Glutamatergic neuron (in vitro differentiated cells): ENCODE measurements at places on chromosomes 5 and 9.

DNA sequence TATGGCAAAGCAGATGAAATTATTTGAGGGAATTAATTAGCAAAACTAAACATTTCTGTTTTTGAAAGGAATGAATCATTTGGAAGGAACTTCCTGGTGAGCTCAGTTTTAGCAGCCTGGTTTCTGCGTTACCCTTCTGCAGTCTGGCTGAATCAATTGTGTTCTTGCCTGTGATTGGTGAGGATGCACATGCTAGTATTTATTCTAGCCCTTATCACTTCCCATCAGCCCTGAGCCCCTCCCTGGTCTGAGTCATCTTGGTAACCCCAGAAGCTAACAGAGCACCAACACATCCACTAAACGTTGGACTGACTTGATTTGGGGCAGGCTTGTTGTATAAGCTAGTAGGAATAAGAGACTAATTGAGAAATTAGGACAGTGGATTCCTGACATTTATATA is 6.6 kb downstream of the TJP2 start:
- no peak for DNase-seq

GRCh38 chr5:1330847-1331831 is 13.8 kb downstream of the CLPTM1L start:
- DNase-seq = no peak

DNA sequence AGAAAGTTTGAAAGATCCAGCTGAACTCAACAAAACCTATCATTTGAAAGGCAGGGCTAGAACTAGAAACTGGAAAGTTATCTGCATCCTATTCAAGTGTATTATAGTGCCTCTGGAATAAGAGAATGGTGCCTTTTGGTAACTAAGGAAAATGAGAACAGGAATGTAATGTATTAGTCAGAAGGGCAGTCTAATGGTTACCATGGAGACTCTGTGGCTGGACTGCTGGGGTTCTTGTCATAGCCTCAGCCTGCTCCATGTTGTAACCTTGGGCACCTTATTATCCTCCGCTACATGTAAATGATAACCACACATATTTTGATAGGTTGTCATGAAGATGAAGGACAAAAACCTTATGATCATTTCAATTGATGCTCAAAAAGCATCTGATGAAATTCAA is 24.6 kb upstream of the IFNB1 start:
- DNase-seq = no peak

GRCh38 chr5:39657943-39658342 is 233.2 kb upstream of the DAB2 start:
- no peak for DNase-seq

- no peak for DNase-seq
Observed at GRCh38 chr5:135173662-135174290, 139.7 kb upstream of the PITX1 start.

- no peak for DNase-seq
Observed at GRCh38 chr5:36680066-36680465, 73.7 kb downstream of the SLC1A3 start.

- no peak for DNase-seq
Observed at GRCh38 chr5:178237431-178238312, 5.1 kb upstream of the PHYKPL start.

DNA sequence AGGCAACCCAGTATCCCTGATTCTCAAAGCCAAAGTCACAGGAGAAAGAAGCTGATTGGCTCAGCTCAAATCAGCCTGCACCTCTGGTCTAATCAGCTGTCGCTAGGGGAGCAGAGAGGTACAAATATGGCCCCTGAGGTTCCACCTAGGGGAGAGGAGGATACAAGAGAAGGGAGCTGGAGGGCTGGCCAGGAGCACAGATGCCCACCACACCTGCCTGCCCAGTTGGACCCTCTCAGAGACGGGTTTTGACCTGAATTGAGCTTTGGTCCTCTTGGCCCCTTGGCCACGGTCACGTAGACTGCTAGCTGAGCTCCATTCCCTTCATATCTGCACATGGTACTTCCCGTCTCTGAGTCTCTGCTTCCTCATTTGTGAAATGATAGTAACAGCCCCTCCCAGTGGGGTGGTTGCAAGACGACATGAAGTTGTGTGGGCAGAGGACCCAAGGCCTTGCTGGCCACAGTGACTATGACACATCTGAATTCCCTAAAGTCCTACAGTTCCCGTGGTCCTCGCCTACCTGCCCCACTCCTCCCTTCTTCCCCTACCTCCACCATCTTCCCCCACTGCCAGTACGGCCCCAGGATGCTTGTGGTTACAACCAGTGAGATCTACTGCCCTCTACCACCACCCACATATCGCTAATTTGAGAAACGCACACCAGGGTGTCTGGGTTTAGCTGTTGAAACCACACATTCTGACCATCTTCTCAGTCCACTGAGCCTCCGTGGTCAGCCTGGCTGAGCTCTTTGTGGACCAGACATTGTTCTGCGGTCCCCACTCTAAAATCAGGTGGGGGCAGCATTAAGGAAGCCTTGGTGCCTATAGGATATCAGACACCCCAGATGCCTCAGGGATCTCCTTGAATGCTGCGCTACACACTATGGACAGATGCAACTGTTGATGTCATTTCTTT is 60.3 kb upstream of the NEK6 start:
- no peak for DNase-seq

DNA sequence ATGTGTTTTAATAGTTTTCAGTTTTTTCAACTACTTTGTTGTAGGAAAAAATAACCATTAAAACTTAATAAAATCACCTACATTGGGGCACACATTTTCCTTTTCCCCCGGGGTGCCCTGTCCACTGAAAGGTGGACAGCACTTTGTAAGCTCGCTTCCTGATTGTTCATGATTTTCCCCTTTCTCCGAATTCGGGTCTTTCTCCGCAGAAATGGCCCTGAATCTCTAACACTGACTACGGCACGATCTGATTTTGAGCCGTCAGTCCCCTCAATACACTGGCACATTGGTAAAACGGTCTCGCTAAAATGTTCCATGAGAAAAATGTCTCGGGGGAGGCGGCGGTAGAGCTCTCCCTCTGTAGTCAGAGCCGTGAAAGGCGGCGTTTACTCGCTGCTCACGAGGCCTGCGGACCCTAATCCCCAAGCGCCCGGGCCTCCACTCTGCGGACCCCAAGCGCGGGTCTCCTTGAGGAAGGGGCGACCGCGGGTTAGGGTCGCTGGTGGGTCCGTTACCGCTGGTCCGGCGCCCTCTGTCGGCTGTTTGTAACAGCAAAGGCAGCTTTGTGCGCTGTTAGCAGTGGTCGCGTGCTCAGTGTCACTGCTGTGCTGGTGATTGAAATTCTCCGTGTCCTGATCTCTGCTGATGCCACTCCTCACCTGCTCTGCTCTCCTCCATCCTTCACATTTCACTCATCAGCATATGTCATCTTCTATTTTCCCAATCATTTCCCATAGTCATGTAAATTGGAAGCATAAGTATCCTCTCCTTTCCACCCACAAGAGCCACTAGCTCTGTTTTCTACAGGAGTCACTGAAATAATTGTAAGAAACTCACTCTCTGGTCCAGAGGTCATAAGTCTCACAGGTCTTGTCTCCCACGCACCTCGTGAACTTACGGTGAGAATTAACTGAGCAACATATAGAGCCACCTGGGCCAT is 10.8 kb upstream of the IFNA2 start:
- peak; percentile 87 for DNase-seq

DNA sequence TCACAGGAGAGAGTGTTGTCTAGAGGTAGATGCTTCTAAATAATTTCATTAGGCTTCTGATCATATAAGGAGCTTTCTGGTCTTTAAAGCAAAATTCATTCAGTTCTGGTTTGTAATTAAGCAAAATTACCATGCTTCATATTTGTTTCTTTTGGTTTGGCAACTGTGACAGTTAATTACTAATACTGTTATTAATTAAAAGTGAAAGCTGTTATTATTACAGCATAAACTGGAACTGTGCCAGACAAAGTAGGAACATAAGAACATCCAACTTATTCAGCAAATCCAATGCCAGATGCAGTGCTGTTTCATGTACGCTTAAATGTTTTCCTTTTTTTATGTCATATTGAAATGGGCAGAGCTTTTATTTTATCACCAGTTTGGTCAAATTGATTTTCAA is 70.4 kb upstream of the DAB2 start:
- no peak for DNase-seq

DNA sequence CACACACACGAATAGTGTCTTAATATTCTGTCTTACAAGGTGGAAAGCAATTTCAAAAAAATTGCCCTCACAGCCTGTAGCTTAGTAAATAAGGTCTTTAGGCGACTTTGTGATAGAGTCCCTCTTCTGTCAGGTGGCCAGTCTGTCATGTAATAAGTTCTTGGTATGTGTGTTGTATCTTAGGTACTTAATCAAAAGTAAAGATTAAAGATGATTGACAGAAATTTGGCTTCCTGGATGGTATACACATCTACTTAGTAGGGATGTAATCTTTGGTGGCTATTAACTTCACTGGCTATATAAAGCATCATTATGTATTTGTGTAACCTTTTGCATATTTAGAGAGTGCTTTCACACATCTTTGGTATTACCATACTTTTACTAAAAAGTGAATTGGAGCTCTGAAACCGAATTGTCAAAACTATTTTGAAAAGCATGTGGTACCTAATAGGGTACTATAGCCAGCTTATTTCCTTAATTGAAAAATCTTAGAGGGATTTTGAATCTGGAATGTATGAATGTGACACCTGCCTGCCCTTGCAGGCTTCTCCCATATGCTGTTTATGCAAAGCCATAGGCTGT is 3.4 kb downstream of the G3BP1 start:
- no peak for DNase-seq

GRCh38 chr9:84024041-84024575 is 43.5 kb downstream of the RMI1 start:
- no peak for DNase-seq

DNA sequence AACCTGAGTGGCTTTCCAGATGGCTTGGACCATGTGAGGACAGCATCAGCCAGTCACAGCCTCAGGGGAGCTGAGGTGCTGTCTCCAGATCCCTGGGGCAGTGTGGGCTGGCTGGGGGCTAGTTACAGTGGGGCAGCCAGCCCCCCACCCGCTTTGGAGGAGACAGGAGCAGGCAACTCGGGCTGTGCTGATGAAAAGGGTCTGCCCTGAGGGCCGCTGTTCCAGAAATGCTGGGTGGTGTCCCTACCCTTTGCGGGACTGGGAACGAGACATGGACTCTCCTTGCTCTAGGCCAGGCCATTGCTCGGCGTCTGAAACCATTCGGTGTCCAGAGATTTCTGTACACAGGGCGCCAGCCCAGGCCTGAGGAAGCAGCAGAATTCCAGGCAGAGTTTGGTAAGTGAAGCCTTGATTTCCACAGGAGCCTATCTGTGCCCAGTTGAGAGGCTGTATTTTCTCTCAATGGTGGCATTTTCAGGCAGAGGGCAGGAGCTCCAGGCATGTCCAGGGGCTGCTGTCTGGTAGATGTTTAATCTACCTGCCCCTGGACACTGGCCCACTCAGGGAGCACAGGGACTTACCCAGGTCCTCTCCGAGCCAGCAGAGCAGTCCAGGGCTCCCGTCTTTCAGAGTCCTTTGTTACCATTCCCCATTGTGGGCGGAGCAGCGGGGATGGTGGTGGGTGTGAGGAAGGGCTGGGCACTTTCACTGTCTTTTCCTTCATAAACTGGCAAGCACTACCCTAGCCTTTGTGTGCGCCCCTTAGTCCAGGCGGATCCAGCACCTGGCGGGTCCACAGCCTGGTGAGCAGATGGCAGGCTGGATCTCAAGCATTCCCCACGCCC is 7.2 kb downstream of the GRHPR start:
- DNase-seq = no peak

DNA sequence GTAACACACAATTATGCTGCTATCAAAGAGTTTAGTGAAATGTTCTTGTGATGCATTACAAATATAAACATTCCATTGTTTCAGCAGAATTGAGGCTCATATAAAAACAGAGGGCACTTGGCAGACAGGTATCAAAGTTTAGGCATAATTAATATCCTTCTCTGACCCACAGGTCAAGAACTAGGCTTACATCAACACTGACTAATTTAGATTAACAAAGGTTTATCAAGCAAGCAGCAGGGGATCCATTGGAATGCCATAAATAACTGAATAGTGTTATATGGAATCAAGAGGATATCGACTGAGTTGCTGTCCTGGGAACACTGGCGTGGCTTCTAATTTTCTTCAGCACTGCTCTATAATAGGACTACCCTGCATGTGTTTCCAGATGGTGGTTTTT is 414.5 kb upstream of the ARRDC3 start:
- no peak for DNase-seq

DNA sequence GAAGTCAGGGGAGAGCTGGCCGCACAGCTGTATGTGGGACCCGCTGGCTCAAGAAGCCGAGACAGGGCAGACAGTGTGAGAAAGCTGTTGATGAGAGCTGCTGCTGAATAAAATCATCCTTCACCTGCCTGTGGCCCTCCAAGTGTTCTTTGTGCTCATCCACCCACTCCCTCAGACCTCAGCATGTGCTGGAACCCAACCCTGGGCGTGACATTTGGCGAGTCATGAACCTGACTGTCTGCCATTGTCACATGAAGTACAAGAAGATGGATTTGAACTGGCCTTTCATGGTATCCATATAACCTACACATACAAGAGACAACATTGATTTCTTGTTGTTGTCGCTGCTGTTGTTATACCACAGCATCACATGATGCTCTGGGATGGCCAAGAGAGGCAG is 139.7 kb upstream of the PLCXD3 start:
- DNase-seq = no peak

DNA sequence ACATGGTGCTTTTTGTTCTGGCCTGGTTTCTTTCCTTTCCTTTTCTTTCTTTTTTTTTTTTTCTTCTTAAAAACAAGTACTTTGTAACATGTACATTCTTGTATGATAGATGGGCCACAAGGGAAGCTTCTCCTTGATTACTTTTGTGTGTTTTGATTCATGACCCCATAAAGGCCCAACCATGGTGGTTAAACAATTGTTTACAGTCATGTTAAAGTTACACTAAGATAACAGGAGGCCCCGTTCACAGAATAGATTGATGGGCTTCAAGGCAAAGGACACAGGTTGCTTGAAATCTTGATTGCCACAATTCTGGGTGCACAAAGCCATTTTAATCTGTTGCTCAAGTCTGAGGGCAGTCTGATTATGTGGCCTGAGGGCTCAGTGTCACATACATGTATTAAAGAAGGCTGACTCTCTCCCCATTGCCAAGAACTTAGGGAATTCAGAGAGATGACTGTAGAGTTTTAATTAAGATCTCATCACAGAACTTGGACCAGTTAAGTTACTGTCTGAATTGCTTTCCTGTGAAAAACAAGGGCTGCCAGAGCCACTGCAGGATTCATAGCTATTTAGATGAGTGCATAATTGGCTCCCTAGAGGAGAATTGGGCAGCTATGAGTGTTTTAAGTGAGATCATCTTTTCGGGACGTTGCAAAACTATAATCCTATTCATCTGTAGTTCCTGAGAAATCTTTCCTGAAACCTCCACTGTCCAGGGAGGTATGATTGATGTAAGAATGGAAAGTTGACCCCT is 163.4 kb downstream of the TLE4 start:
- no peak for DNase-seq

DNA sequence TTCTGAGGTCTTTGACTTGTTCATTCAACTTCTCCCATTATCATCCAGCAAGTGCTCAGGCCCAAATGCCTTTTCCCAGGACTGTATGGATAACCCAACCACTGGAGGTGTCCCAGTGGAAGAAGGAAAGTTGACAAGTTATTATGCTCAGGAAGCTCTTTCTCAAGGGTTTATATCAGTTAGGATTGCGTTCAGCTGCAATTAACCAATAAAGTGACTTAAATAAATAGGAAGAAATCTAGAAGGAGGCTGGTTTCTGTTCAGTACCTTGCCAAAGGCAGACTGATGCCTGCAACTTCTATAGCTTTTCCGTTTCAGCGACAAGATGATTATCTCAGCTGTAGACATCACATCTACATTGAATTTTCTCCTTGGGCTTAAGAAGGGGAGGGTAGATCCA is 52.1 kb downstream of the ENC1 start:
- no peak for DNase-seq
